ENCODE measurements at places on chromosomes 4 and X.
A peak's percentile ranks its signal among the peaks of the same experiment; 100 is the strongest.

DNA sequence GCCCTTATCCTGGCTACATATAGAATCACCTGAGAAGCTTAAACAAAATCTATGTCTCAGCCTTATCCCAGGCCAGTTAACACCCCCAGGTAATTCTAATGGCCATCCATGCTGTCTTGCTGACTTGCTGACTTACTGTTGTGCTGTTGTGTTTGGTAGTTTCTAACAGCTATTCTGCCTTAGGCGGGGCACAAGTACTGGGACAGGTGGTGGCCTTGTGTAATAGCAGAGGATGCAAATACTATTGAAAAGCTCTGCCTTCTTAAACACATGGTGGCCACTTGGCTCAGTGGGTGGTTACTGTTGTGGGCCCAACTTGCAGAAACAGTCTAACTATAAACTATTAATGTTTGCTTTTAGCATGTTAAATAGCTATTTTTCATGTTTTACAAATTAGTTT is 56.2 kb downstream of the CDS1 start:
- peak; percentile 1 for DNase-seq

GRCh38 chrX:47568656-47569295 is 7.8 kb downstream of the ARAF start:
- peak; percentile 13 for DNase-seq

GRCh38 chr4:136690360-136690759 is 841.9 kb downstream of the PCDH18 start:
- DNase-seq, result peak; percentile 9

DNA sequence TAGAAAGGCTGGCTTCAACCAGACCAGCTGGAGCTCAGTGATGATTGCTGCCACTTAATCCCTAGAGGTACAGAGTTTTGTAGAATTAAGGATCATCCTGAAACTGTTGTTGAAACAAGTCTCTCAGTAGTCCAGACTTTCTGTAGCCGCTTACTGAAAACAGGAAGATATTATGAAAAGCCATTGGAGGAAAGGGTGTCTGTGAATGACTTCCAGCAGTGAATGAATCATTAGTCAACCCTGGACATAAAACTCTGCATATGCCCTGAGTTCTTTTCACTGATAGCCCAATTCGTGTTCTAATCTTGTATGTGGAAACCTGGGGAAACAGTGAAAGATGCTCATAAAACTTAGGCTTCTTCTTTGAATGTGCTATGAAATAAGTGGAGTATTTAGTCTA is 14.8 kb downstream of the HOPX start:
- DNase-seq, result no peak

GRCh38 chrX:96455078-96455477 is 229.6 kb upstream of the DIAPH2 start:
- DNase-seq, result no peak

- DNase-seq, result no peak
These were observed 136.8 kb downstream of the PCDH7 start for GRCh38 chr4:30856795-30857564.

DNA sequence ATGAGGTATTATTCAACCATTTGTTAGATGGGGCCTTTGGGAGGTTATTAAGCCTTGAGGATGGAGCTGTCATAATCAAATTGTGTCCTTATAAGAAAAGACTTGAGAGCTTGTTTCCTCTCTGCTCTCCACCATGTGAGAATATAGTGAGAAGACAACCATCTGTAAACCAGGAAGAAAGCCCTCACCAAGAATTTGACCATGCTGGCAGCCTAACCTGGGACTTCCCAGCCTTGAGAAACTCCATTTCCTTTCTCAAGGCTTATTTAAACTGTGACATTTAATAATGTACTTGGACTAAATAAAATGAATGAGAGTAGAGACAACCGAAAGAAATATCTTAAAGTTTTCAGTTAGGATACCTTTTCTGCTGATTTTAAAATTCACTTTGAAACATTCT is 83.7 kb upstream of the GC start:
- no peak for DNase-seq

DNA sequence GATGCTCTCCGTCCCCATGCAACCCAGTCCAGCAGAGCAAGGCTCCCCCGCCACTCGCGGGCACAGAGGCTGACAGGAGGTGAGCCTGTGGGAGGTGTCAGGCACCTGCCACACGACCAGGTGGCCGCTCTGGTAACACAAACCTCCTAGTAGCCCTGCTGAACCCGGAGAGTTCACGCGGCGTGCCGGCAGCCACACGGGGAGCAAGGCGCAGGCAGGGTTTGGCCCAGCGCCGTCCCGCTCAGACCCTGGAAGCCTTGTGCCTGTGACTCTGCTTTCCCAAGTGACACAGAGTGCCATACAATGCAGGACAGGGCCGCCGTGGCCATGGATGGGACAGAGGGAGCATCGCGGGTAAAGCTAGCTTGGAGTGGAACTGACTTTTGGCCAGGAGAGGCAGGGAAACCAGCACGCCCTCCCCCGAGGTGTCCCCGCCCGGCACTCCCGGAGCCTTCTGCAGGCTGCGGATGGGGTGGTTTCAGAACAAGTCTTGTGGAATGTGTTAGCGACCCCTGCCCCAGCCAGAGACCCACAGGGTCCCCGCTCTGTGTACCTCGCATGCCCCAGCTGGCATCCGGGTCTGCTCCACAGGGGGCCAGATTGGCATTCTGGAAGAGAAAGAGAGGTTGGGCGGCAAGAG is 44.7 kb upstream of the AFAP1 start:
- no peak for DNase-seq

DNA sequence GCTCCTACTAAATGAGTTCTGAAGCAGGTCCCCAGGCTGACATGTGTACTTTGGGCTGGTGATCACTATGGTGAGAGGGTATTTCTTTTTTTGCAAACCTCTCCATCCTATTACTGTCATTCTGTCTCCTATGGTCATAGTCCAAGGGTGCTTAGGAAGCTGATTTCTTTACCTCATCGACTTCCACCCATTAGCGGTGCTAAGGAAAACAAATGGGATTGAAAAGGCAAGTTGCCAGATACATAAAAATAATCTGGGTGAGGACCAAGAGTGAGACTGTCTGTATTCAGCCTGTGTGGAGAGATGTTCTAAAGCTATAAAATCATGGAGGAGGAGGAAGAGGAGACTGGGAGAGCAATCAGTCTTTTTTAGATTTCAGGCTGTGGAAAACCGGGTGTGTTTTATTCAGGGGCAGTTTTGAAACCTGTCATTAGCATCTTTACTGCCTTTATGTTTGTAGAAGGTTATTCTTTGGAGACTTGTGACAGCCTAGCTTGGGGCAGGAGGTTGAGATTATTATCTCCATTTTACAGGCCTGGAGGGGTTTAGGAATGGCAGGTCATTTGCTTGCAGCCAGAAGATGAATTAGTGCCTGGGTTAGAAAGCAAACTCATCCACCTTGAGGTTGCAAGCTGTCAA is 1.9 kb downstream of the TMEM164 start:
- no peak for DNase-seq

- no peak for DNase-seq
These were observed at the start of gene CDX4 for GRCh38 chrX:73446831-73447230. Gene CDX4 (plus strand): TSS chrX:73447053. CDS start chrX:73447254, 201 bp downstream.

- DNase-seq, result peak; percentile 1
These were observed 466.7 kb downstream of the GASK1B start for GRCh38 chr4:157706155-157706554.

- peak; percentile 53 for DNase-seq
These were observed 25.4 kb upstream of the SLAIN2 start for GRCh38 chr4:48315728-48316630.

- DNase-seq, result no peak
These were observed 221.9 kb upstream of the MBNL3 start for GRCh38 chrX:132710656-132711155.

GRCh38 chr4:37985730-37986275 is 25.6 kb downstream of the PTTG2 start:
- no peak for DNase-seq

- DNase-seq, result peak; percentile 18
These were observed 52.4 kb upstream of the HPSE start for GRCh38 chr4:83387012-83387411.

DNA sequence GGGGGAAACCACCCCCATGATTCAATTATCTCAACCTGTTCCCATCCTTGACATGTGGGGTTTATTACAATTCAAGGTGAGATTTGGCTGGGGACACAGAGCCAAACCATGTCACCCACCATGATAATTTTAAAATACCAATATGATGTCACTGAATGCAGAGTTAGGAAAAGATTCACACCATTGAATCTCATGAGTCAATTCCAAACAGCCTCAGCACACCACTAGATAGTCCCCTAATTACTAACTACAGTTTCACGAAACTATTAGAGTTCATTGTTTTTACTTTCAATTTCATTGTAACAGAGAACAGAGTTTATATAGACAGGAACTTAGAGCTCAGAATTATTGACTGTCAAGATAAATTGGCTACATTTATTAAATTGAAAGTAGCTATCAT is 410.2 kb downstream of the FAM47A start:
- no peak for DNase-seq

- DNase-seq, result no peak
These were observed 415.1 kb upstream of the MAD2L1 start for GRCh38 chr4:120481756-120482155.

DNA sequence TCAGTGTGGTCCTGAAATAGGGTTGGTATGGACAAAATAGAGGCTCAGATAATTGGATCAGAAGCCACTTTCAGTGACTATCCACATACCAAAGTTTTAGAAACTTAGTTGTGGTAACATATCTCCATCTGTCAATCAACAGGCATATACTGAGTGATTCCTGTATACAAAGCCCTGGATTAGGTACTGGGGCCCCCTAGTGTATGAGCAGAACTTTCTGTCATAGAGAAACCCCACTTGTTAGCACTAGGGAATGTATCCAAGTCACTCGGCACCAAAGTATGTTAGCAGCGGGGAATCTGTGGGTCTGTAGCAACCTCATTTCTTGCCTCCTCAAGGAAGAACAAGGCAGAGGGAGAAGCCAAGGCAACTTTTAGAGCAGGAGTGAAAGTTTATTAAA is 50.7 kb downstream of the MAP7D3 start:
- peak; percentile 30 for DNase-seq

- DNase-seq, result no peak
These were observed 61.6 kb downstream of the SAT1 start for GRCh38 chrX:23844502-23845138.

- peak; percentile 25 for DNase-seq
These were observed 20.4 kb upstream of the SEPSECS start for GRCh38 chr4:25180524-25181131.

DNA sequence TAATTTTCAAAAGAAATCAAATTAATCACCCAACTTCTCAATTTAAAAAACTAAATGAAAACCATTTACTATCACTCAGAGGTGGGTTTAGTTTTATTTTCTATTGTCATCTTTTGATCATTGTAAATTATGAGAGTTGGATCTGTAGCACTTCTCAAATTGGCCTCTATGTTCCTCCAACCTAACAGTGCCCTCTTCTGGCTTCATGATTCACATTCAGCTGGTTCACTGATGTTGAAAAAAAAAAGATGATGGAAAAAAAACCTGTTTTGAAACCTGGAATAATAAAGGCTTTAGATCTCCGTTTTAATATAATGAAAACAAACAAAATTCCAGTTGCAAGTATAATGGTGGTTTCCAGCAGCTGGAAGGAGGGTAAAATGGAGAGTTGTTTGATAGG is 2.4 kb upstream of the NBDY start:
- peak; percentile 51 for DNase-seq

DNA sequence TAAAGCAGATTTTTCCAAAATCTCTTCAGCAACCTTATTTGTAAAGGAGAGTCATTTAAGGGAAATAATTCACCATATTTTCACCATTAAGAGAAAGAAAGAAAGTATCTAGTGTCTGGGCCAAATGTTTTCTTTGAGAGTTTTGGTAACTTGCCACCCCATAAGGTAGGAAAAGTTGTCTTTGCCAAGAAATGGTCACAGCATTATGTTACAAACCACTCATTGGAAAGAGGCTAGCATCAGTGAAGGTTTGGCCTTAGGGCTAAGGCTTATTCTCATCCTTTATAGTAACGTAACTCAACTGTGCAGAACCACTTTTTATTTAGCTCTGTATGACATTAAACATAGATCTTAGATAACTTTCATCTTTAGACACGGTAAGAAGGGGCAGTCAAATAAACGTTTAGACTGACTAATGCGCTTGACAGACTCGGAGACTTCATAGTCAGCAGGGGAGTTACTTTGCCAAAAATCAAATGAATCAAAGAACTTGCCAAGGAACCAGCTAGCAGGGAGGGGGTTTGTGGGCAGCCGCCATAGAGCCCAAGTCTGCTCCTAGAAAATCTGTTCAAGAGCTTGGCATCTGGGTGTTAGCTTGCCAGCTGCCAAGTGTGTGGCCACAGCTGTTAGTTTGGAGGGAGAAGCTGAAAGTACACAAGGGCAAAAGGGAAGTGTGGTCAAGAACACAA is 182.8 kb upstream of the GRID2 start:
- DNase-seq, result no peak

DNA sequence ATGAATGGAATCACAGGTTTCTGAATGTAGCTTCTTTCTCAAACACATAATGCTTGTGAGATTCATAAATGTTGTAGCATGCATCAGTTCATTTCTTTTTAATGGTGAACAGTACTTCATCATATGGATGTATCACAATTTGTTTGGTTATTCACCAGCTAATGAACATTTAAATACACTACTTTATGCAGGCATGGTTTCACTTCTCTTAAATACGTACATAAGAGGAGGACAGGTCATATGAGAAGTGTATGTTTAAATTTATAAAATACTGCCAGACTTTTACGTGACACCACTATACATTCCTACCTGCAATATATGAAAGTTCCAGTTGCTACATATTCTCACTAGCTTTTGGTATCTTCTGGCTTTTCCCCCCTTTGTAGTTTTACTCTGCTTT is 65.4 kb downstream of the ANKRD17 start:
- DNase-seq, result no peak

- no peak for DNase-seq
These were observed 647.2 kb upstream of the FRG1 start for GRCh38 chr4:189293459-189293858.

- no peak for DNase-seq
These were observed 36.9 kb downstream of the STARD8 start for GRCh38 chrX:68684291-68684918.

DNA sequence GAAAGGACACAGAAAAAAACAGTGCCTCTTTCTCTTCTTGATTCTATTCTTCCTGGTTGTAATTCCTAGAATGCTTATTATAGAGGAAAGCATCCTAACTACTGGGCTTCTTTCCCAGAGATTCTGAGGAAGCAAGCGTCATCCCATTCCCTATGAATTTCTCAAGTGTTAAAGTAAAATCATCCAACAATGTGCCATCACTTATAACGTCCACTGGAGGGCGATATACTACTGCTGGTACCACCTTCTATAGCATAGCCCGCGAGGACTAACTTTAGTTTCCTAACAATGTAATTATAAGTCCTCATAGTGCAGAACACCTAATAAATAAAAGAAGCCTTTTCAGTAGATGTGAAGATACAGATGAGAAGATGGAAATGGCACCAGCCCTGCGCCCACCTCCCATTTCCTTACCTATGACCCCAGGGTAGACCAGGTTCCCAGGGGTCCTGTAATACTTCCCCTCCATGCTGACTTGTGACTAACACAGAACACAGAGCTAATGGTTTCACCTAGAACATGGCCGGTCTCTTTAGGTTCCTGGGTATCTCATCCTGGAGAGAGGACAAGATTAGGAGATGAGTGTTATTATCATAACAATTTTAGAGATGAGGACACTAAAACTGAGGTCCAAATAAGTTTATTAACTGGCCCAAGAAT is 4.2 kb downstream of the CENPVL3 start:
- peak; percentile 49 for DNase-seq

- peak; percentile 88 for DNase-seq
These were observed 2.4 kb upstream of the SH3KBP1 start for GRCh38 chrX:19889582-19890342.

Measured in SW480 (cell line).